ENCODE measurements at places on chromosomes 4 and X.

GRCh38 chr4:141540643-141541042 lies 95.7 kb upstream of the IL15 start:
- DNase-seq = no peak

- no peak for DNase-seq
Observed at GRCh38 chr4:8221476-8221875, 22.4 kb downstream of the SH3TC1 start.

GRCh38 chr4:175935016-175935661 lies 123.1 kb upstream of the GPM6A start:
- peak; percentile 26 for DNase-seq

DNA sequence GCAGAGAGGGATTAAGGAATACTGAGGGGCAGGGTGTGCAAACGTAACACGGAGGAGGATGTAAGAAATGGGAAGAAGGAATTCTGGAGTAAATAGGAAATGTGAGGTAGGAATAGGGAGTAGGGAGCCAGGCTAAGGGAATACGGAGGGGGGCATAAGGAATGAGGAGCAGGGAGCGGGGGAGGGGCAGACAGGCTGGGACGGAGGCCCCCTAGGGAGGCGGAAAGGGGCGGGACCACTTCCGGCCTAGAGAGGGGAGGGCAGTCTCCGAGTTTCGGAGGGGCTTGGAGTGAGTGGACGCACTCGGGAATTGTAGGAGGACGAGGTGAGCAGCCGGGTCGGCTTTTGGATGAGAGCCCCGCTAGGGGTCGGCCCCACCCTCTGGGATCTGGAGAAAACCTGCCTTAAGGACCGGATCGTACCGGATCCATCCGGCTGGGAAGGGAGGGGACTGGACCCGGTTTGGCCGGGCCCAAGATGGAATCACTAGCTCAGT lies 612 bp downstream of the MAGED2 start:
- DNase-seq = no peak

DNA sequence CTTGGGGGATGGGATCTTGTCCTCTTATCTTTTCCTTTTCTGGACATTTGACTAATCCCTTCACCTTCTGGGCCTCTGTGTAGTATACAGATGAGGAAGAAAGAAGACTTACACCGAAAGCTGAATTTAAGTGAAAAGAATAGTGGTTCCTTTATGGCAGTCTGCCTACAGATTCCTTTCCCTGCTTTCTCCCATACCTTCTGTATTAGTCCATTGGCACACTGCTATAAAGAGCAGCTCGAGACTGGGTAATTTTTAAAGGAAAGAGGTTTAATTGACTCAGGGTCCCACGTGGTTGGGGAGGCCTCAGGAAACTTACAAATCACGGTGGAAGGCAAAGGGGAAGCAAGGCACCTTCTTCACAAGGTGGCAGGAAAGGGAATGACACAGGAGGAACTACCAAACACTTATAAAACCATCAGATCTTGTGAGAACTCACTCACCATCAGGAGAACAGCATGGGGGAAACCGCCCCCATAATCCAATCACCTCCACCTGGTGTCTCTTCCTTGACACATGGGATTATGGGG lies 34.0 kb upstream of the CD38 start:
- DNase-seq = no peak

DNA sequence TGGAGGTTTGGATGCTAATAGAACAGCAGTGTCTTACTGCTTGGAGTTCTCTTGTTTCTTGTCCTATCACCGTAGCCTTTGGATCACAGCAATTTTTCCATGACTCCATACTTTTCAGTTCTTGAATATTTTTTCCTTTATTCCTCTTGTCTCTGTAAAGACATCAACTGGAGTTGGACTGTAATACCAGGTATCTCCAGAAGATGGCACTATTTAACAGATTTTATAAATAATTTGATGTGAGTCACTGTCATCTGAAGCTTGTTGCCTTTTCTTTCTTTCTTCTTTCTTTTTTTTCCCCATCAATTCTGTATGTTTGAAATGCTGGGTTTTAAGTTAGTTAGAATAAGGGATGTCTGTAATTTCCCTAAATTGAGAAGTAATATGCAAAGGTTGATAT lies 24.1 kb downstream of the HPRT1 start:
- DNase-seq = no peak

Measured in epithelial cell of prostate (primary cell).